ENCODE measurements at places on chromosomes 2 and 18. TPM values are rescaled to one million over a fixed set of nuclear protein-coding genes. Genes with fewer than 3 reads are reported as not detected.

Gene MAPRE2
- total RNA-seq: 2.9 TPM

Gene ANO7
- 2.6 TPM for total RNA-seq

Gene RNF181
- 170 TPM for total RNA-seq

Gene TRAPPC12
- 86.2 TPM for total RNA-seq

Gene ALPI
- total RNA-seq: not detected

Gene COLEC11
- 0.44 TPM for total RNA-seq

Gene BMP10
- total RNA-seq: not detected

Gene CCNT2
- total RNA-seq: 16.2 TPM

Gene RTP5
- total RNA-seq: not detected

Gene DPP10
- not detected for total RNA-seq

Gene RAB17
- total RNA-seq: 52.2 TPM

Gene TRIM43
- total RNA-seq: not detected

Gene FZD7
- 5.5 TPM for total RNA-seq

Gene PLCD4
- total RNA-seq: 11.7 TPM

Gene ANAPC1
- 97.9 TPM for total RNA-seq

Gene CSRNP3
- 8.3 TPM for total RNA-seq

Gene BIRC6
- 116 TPM for total RNA-seq

Measured in PC-3 (cell line).